ENCODE measurements at places on chromosomes 11 and 22. TPM values are rescaled to one million over a fixed set of nuclear protein-coding genes. Genes with fewer than 3 reads are reported as not detected.

Gene TH
- not detected for total RNA-seq

Gene PLAAT4
- 44.2 TPM for total RNA-seq

Gene RFPL3
- total RNA-seq, result not detected

GRCh38 chr11:94941131-94941530 lies 32.2 kb downstream of the CWC15 start:
- no peak for DNase-seq

GRCh38 chr11:22407921-22408320 lies 69.7 kb downstream of the SLC17A6 start:
- DNase-seq, result no peak

Data from sigmoid colon (tissue), 7 donors.